ENCODE measurements at places on chromosomes 13 and 19.
A peak's percentile ranks its signal among the peaks of the same experiment; 100 is the strongest.

GRCh38 chr13:57925751-57926150 lies 294.2 kb downstream of the PCDH17 start:
- DNase-seq = no peak

DNA sequence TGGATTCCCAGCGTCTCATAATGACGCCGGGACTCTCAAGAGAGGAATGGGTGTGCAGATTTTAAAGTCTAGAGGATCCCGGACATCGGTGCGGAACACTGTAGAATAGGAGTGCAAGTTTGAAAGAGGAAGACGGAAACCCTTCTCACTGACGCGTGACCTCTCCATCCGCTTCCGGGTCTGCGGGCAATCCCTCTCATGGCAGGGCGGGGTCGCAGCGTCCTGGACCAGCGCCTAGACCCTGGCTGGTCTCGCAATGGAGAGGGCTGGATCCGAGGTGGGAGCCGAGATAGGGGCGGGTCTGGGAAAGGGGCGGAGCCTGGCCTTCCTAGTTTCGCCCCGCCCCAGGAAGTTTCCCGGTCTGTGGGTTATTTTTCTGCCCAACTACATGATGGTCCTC lies 4.6 kb upstream of the ZNF845 start:
- no peak for DNase-seq

DNA sequence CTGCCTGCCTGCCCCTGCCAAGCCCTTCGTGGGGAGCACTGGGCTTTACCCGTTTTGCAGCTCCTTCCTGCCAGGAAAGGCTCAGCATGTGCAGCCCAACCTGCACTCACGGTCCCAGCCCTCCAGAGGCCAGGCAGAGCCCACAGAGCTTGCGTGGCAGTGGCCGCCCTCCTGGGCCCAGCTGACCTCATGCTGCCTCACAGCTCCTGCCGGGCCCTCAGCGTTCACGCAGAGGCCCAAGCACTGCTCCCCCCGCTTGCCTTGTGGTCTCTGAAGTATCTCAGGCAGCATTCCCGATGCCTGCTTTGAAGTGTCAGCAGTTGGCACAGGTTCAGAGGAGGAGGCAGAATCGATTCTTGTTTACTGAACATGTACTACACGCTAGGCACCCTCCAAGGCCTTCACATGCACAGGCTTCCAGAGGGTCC lies 32.5 kb downstream of the CAPN12 start:
- no peak for DNase-seq

DNA sequence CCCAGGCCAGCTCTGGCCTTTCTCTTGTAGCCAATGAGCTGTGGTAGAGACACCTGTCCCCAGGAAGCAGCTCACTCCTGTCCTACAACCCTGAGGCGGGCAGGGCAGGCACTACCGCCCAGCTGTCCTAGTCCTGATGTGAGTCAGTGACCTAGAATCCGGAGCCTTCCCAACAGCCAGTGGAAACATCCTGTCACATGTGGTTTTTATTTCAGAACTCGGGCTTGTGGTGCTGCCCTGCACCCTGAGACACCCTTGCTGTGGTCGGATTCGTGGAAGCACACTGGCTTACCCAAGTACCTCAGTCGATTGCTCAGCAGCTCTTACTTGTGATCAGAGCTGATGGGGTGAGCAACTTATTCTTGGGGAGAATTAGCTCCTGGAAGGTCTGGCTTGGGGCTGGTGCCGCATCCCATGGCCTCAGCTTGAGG lies 83.6 kb upstream of the ARHGEF7 start:
- no peak for DNase-seq

DNA sequence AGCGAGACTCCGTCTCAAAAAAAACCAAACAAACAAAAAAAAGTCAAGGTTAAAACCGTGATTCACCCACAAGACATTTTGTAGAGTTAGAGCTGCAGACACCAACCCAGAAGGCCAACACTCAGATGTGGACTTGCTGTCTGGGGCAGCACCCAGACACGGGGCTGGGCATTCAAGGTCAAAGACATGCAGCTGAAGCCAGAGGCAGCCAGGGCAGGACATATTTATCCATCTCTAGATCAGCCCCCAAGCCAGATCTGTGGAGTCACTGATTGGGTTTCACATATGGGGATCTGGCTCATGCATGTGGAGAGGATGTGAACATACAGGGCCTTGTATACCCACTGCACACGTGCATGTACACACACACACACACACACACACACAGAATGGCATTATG lies 3.6 kb downstream of the KLK15 start:
- DNase-seq = peak; percentile 31

DNA sequence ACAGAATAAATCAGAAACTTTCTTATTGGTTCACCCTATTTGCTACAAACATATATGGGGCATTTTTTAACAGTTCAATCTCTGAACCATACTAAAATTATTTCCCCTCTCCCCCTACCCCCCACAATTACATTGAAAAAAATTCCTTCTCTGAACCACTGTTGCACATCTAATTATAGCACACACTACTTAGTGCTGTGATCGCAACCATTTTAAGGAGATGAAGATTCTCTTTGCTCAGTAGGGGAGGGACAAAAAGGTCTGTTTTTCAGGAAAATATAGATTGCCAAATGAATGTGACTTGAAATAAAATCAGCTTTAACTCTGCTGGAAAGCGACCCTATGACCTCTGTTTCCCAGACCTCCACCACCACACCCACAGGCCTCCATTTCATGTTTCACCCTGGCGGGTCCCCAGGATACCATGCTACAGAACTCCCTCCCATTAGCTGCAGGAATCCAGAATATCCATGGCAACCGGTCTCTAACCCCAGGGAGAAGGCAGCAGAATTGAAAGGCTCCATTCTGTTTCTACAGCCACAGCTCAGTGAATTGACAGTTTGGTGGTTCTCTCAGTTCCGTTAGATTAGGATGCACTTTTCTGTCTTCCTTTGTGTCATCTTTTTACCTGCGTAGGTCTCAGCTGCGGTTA lies 286.3 kb downstream of the TBC1D4 start:
- no peak for DNase-seq

DNA sequence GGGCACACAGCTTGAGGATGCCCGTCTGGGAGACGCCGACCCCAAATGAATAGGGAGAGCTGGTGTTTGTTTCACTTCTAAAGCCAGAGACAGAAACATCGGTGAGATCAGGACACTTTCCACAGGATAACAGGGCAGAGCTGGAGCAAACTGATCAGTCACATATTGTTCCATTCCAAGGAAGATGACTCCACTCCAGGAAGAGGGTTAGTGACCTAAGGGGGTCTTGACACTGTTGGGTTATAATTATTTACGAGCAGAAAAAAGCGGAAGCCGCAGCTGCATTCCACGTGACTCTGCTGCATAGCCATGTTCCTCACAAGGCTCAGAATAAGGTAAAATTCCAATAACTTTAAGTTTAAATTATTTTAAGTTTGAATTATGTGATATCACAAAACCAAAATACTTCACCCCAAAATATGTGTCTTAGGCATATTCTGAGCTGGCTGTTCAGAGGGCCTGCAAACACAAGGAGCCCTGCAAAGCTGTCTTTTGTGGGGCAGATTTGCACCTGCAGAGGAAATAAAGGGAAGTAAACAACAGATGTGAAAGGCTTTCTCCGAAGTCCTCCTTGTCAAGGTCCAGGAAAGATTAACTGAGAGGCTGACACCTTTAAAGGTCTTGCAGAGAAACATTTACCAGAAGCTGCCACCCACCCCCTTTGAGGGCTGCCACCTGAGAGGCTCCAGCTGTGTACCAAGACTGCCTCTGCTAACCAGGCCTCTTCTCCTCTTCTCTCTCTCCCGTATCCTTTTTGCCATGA lies 819.2 kb downstream of the UQCRFS1 start:
- DNase-seq = no peak

DNA sequence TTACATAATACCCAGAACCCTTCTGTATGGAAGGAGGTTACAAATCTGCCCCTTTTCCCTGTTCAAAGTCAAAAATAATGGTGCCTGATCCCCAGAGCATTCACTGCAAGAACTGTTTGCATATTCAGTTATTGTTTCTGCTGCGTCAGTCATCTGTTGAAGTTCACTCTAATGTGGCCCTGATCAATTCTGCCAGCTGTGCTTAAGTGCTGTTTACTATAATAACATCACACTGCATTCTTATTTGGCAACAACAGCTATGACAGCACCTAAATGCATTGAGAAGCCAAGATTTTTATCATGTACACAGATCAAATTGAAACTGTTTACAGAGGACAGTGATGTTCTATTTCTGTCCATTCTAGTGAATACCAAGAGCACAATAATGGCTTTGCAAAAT lies 115.9 kb downstream of the DACH1 start:
- no peak for DNase-seq
